ENCODE measurements at places on chromosomes 1 and 21.

- no peak for DNase-seq
Measured at GRCh38 chr1:18618546-18619466, 11.8 kb upstream of the PAX7 start.

DNA sequence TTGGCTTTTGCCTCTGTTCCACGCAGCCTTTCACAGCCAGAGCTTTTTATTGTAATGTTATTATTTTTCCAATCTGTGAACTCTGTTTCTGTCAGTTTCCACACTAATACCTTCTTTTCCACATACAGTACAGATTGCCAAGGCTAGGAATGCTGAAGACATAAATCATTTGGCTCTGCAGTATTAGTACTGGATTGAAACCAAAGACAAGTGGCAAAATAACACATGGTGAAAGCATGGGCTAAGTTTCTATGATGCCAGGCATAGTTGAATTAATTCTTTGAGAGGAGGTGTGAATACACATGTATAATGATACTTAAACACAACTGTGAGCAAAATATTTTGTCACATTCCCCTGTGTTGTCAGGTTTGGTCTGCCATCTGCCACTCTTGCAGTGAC is 73.5 kb downstream of the TMEM200B start:
- DNase-seq, result no peak

GRCh38 chr1:211676761-211677160 is 1.3 kb upstream of the NEK2 start:
- no peak for DNase-seq

DNA sequence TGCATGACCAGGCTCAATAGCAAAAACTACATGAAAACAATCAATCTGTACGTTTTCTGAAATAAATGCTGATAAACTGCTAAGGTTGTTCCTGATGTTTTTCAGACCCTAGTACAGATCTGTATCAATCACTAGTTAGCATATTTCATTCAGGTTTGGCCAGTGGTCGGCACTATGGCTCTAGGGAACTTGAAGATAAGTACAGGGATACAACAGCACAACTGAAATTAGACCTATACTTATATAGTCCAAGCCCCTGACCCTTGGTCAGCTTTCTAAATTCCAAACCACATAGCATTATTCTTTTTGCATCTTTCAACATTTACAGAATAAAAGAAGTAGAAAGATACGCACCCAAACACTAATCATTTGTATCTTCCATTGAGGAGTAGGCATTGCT is 142.7 kb downstream of the PLPPR4 start:
- DNase-seq, result no peak

GRCh38 chr1:15736038-15736891 is at the start of gene SLC25A34:
SLC25A34 (plus strand) TSS chr1:15736258; CDS start chr1:15736486, 228 bp downstream.
- DNase-seq, result peak; percentile 71

GRCh38 chr1:100806601-100807000 is 87.1 kb downstream of the VCAM1 start:
- no peak for DNase-seq

DNA sequence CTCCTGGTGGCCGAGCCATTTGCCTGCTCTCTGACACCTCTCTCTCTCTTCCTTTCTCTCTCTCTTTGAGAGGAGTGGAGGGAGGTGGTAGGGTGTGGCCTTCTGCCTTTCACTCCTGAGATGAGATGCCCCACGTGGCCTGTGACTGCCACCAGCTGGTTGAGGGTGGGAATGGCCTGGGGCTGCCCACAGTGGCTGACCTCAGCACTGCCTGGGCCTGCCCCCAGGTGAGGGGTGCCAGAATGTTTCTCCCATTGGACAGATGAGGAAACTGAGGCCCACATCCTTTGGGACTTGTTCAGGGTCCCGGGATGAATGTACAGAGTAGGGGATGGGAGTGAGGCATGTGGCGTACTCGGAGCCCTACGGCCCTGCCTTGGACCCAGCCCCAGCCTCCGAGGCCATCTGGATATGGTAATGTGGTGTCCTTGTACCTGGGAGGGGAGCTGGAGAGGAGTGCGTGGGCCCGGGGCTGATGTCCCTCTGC is 12.7 kb upstream of the C1orf167 start:
- DNase-seq, result peak; percentile 4

- DNase-seq, result no peak
Measured at GRCh38 chr1:62229468-62229867, 34.8 kb downstream of the L1TD1 start.

DNA sequence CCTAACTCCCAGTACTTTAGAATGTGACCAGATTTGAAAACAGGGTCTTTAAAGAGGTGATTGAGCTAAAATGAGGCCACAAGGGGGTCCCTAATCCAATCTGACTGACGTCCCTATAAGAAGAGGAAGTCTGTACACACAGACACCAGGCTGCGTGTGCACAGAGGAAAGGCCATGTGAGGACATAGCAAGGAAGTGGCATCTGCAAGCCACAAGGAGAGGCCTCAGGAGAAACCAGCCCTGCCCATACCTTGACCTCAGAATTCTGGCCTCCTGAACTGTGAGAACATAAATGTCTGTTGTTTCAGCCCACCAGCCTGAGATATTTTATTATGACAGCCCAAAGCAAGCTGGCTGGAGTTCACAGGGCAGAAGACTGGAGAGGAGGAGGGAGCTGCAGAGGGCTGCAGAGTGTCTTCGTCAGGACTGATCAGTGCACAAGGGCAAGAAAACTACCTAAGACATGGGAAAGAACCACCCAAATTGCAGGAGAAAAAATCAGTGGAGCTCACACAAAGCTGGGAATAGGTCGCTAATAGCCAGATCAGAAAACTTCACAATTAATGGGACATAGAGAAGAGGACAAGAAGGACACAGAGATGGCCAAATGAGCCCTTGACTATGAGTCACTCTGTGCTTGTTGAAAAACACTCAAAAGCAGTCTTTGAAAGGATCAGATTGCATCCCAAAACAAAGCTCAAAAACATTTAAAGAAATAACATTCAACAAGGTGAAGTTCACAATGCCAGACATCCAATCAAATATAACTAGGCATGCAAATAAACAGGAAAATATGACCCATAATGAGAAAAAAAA is 14.1 kb upstream of the WNT9A start:
- no peak for DNase-seq

GRCh38 chr1:155871390-155871789 is 12.0 kb downstream of the SYT11 start:
- DNase-seq, result peak; percentile 82

DNA sequence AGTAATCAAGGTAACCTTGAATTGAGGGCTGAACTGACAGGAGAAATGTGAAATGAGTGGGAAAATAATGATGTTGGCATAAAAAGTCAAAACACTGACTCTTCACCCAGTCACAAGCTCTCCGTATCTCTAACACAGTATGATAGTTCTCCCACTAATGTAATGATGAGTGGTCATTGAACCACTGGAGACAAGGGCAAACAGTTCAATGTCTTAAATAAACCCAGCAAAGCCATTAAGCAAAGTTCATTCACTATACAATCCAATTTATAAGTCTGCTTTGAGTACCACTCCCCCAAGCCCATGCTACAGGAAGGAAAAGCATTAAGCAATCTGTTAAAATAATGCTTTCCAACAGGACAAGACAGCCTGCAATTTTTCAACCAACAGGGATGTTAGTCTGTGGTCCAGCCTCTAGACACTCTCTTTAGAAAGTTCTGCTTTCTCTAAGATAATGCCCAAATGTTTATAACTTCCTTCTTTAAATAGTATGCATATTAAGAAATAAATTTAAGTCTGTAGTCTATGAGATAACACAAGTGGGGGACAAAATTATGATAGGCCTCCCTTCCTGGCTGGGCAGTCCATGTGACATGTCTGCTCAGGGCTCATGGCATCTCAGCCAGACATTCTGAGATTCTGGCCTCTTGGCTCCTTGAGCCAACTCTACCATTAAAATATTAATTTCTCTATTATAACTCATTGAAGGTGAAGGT is 25.5 kb upstream of the DDAH1 start:
- DNase-seq, result no peak

GRCh38 chr1:154954541-154954940 is 1.4 kb downstream of the PBXIP1 start:
- no peak for DNase-seq

- no peak for DNase-seq
Measured at GRCh38 chr1:109392037-109392787, 5.5 kb downstream of the SORT1 start.

DNA sequence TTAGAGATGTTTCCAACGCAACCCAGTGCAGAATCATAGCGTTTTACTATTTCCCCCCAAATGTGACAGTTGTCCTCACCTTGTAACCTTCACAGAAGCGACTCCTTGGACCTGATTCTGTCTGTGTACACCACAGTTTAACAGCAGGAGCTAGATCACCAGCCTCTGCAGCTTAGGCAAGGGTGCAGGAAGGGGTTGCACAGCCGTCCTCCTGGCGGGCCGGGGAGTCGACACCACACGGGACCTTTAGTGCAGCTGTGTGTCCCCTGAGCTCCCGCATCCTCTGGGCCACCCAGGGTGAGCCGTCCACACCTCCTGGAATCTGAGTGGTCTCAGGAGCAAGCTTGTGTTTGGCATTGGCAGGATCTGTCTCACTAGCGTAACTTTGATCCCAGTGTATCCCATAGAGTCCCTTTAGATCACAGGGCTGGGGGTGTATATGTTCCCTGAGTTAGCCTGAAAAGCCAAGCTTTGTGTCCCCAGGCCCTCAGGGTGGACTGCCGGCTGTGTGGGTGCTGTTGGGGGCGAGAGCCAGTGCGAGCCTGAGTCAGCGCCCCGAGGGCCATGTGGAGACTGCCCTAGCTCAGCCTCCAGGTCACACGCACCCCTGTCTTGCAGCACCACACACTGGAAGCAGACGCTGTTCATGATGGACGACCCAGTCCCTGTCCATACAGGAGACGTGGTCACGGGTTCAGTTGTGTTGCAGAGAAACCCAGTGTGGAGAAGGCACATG is 27.5 kb downstream of the PRMT2 start:
- no peak for DNase-seq

Measured in NCI-H2081 (cell line).